ENCODE measurements at places on chromosomes 5 and 9. TPM values are rescaled to one million over a fixed set of nuclear protein-coding genes. Genes with fewer than 3 reads are reported as not detected.

GRCh38 chr5:126542441-126542840, 52.6 kb downstream of the ALDH7A1 start:
- no peak for DNase-seq

GRCh38 chr9:4799033-4799430, 6.3 kb downstream of the RCL1 start:
- no peak for DNase-seq

DNA sequence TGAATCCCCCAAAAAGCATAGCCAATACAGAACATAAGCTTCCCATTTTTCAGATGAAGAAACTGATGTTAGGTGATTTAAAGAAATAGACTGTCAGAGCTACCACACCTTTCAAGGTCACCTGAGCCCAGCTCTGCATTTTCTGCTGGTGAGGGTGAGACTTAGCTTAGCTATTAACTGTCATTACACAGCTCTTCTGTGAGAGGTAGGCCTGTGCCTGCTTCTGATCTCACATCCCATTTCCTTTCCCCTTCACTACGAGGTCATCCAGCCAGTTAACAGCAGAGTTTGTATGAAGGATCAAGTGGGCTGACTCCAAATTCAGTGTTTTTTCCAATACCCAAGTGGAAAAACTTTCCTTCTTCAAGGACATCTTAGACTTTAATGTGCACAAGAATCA, 528.6 kb upstream of the CLINT1 start:
- no peak for DNase-seq

GRCh38 chr9:69044240-69045219, 9.0 kb downstream of the FXN start:
- DNase-seq = peak; percentile 45

The CCDC152 gene
- 0.60 TPM for total RNA-seq

Data from RPMI7951 (cell line).